Keratinocyte (primary cell): ENCODE measurements at places on chromosomes 5 and 9. TPM values are rescaled to one million over a fixed set of nuclear protein-coding genes. Genes with fewer than 3 reads are reported as not detected.

DNA sequence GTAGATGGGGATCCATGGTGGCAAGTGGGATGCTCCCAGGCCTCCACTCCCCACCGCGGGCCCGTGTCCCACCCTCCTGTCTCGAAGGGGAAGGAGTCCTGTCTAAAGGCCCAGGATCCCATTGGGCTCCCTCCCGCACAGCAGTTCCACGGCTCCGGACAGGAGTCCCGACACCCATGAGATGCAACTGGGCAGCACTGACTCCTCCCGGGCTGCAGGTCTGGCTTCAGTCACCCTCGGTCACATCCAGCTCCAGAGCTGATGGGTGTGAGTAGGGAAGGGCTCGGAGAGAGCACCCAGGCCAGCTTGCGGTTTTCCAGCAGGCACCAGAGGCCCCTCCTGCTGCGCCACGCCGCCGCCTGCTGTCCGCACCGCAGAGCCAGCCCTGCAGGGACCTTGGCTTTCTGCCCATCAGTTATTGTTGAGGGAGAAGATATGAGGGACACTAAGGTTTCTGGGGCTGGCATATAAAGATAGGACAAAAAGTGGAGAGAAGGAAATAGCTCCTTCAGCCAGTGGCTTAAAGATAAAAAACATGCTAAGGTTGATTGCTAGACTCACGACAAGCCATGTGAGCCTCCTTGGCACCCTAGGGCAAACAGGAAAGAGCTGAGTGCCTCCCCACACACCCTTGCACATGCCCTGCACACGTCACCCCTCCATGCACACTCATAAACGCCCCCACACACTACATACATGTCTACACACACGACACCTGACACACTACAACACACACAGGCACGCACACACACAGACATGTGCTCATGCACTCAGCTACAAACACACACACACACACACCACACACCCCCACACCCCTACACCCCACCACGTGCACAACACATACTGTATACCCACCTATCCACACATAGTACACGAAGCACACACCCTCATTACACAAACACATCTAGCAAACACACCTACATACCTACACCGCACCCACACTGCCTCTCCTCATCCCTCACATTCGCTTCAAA is 79.0 kb downstream of the AK8 start:
- no peak for DNase-seq

DNA sequence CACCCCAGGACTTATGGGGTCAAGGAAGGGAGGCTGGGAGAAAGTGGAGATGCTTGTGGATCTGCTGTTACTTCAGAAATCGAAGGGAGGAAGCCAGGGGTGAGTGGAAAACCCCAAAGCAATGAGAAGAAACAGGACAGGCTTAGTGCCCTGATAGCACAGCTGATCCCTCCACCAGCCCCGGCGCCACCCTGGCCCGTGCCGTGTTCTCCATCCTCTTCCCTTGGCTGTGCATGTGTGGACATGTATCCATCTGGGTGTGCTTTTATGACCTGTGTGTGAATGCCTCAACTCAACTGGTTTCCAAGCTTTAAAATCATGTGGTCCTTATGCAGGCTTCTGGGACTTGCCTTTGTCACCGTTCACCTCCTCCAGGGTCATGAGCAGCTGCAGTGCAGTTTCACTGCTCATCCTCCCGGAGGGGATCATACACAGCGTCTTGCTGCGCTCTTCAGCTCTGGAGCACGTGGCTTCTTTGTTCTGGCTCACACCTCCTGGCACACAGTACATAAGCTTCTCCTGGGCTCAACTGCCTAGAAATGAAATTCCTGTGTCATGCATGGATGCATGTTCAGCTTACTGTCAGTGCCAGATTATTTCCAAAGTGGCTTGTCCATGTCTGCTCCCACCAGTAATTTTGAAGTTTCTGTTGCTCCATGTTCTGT is 58.2 kb downstream of the IPPK start:
- peak; percentile 13 for DNase-seq

- no peak for DNase-seq
Measured at GRCh38 chr9:97397220-97397619, 14.7 kb upstream of the TDRD7 start.

GRCh38 chr9:95870906-95871305 is 4.6 kb upstream of the ERCC6L2 start:
- no peak for DNase-seq

GRCh38 chr5:5316334-5316733 is 106.1 kb upstream of the ICE1 start:
- DNase-seq = no peak

Gene OBP2B
- not detected in 3 replicates for polyA plus RNA-seq

Gene GFRA3
- not detected in 3 replicates for polyA plus RNA-seq

Gene WNT8A
- polyA plus RNA-seq = not detected in 3 replicates
